ENCODE measurements at places on chromosomes 3 and 15.
A peak's percentile ranks its signal among the peaks of the same experiment; 100 is the strongest.

DNA sequence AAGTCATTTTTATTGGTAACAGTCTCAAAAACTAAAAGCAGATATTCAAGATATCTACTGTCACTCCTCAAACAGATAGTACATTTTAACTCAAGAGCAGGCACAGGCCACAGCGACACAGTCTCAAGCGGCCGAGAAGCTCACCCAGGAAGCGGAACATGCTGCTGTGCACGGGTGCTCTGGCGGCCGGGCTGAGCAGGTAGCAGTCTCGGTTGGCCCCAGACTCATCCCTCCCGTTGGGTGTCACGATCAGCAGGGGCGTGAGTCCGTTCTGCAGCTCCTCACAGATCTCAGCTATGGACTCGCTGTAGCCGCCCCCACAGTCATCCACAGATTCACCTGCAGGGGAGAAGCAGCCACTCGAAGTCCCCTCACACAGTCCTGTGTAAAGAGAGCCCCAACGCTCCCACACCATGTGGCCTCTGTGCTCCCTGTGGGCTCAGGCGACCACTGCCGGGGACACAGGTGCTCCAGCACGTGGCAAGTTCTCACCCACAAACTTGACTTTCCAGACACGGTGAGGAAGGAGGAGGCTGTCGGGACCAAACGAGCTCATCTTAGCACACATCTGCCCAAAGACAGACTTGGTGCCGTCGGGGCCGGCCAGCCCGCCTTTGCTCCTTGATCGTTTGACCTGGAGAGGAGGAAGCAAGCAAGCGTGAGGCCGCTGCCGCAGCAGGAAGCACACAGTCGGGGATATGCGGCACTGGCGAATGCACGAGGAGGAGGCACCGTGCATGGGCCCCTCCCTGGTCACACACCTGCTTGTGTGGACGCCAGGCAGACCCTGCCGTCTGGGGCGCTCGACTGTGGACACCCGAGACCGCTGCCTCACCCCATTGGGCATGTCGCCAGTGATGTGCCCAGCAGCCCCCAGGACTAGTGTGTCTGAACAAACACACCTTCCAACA lies 17.7 kb upstream of the OCA2 start:
- no peak for DNase-seq

DNA sequence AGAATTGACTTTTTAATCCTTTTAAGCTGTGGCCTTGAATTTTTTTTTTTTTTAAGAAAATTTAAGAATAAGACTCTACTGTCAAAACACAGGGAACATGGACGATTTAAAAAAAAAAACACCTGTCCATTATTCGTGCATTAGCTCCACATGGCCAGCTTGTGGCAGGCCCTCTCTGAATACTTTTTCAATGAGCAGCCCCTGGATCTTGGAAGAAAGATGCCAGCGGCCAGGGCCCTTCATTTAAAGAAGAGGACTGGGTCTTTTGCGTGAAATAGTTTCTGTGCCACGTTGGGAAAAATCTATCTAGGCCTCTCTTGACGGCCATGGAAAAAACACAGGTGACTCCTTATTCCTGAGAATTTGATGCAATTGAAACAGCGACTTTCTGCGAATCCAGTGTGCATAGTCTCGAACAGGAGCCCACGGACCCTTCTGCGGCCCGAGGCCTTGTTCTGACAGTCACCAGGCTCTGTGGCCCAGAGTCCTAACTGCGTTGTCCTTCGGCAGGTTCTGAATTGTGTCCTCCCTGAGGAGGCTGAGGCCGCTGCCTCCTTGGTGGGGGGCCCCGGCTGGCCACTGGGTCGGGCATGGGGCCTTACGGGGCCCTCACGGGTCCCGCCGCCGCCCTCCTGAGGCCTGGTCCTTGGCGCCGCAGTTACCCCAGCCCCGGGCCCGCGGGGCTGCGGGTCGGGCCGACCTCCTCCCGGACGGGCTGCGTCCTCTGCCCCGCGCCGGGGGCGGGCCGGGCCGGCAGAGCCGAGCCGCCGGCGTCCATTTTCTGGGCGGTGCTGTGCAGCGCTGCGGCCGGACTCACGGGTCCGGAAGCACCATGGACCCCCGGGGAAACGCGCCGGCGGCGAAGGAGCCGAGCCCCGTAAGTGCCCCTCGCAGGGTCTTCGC lies 33.5 kb downstream of the ZBTB38 start:
- DNase-seq: peak; percentile 45

- no peak for DNase-seq
Measured at GRCh38 chr15:58360421-58361090, 71.2 kb upstream of the LIPC start.

- DNase-seq: peak; percentile 90
Measured at GRCh38 chr3:66428733-66429132, 72.1 kb downstream of the LRIG1 start.

- no peak for DNase-seq
Measured at GRCh38 chr3:14318646-14319045, 83.8 kb upstream of the SLC6A6 start.

GRCh38 chr3:122942239-122942638 lies 85.3 kb downstream of the SEMA5B start:
- DNase-seq: no peak

- peak; percentile 98 for DNase-seq
Measured at GRCh38 chr3:50600841-50601591, 10.6 kb downstream of the CISH start.

DNA sequence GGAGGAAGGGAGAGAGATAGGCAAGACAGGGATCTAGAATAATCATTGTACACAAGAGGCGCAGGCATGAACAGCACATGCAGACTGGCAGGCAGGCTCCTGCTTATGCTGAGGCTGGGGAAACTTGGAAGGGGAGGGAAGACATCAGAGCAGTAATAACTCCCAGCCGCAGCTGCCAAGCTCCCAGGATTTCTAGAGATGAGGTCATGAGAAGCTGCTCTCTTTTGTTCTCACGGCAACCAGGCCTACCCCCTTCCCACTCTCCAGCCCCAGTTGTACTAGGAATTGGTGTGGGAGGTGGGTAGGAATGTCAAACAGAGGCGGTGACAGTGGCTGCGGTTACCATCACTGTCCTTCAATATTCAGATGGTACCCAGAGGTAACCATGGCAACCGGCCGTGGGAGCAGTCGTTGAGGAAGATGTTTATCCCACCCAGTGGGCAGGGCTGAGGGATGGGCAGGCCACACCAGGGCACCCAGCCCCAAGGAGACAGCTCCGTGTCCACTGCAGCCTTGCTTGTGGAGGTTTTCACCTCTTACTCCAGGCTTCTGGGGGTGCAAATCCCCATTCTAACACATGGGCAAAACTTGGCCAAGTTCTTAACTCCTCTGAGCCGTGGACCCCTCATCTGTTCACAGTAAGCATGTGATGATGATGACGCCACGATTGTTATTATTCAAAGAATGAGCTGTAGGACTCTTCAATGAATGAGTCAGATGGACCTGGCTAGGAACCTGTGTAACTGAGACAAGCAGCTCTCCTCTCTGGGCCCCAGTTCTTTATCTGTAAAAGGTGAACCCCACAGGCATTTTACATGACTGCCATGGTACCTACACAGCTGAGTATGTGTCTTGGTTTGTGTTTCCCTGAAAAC lies 360.8 kb upstream of the PROK2 start:
- DNase-seq: peak; percentile 14

- DNase-seq: peak; percentile 33
Measured at GRCh38 chr3:63519426-63519825, 133.0 kb upstream of the SNTN start.

DNA sequence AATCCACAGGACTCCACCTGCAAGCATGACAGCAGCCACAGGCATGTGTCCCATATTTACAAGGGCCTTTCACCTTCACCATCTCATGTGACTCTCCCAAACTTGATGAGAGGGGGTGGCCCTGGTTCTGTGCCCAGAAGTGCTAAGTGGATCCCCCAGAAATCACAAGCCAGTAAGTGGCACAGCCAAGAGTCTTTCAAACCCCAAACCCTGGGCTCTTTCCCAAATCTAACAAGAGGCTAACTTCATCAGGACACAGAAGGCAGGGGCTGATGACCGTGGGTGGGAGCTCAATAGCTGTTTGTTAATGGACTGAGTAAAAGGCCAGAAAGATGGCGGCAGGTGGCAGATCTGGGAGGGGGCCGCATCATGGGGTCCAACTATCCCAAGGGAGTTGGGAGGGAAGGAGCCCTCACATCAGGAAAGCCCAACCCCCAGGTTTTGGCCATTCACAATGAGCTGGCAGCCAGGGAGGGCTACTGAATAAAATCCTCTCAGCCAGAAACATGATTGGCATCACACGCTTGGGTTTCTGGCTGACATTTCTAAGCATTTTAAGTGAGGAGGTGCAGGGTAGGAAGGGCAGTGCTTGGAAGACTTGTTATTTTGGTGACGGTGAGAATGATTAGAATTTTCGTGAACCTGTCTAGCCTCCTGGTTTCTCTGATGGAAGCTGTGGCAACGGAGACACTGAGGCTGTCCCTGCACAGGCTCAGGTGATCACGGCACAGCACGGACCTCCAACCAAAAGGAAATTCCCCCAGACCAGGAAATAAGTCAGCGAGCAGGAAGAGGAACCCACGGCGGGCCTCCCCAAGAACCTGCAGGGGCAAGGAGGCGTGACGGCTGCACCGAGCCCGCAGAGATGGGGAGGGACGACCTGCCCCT lies 109.3 kb downstream of the OXNAD1 start:
- peak; percentile 83 for DNase-seq

- DNase-seq: no peak
Measured at GRCh38 chr15:71548401-71548807, 261.9 kb upstream of the NR2E3 start.

GRCh38 chr3:51710631-51711351 lies 3.9 kb downstream of the GRM2 start:
- DNase-seq: no peak

GRCh38 chr3:39064646-39065045 lies 12.8 kb downstream of the WDR48 start:
- peak; percentile 78 for DNase-seq

- no peak for DNase-seq
Measured at GRCh38 chr3:177689869-177690268, 492.6 kb upstream of the TBL1XR1 start.

DNA sequence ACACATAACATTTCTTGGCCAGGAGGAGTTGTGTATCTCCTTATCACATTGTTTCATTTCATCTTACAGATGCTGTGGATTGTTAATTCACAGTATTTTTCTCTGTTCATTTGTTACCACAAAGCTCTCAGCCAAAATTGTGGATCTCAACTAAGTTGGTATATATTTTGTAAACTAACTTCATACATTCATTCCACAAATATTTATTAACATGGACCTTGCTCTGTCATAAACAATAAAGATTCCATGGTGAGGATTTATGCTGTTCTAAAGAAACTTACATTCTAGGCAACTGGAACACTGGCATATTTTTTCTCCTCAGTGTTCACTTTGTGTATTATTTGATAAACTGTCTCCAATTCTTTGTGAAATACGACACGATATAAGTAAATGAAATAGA lies 268.8 kb downstream of the CNTN3 start:
- DNase-seq: no peak

GRCh38 chr3:4525560-4526223 lies 32.5 kb downstream of the ITPR1 start:
- no peak for DNase-seq

All from kidney tubule cell (primary cell).